Activated gamma-delta T cell treated with anti-CD3 and anti-CD28 coated beads, Interleukin-2, amount 50 U/mL, for 16 hours (primary cell): ENCODE measurements at places on chromosomes 7 and 10.

- DNase-seq: no peak
Measured at GRCh38 chr10:9707216-9707615, 1310.5 kb upstream of the CELF2 start.

DNA sequence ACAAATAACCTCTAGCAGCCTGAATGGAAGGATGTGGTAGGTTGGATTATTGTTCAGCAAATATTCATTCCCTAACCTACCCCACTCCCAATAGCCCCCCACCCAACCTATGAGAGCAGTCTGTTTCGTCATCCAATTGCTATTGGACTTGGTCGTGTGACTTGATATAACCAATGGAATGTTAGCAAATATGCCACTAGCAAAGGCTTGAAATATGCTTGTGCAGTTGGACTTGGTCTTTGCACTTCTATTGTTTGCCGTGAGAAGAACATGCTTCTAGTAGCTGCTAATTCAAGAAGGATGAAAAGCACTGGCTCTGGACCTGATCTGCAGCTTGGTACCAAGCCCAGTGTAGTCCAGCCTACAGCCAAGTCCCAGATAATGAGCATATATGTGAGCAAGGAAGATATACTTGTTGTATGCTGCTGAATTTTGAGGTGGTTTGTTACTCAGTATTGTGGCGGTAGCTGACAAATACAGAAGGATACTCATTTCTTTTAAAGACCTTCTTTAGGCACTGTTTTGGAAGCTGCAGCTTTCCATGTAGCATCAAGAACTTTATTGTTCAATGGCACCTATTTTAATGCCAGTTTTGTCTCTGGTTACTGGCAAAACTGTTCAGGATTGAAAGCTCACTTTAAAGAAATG lies 180.4 kb downstream of the EXOC4 start:
- DNase-seq: no peak

- DNase-seq: peak; percentile 20
Measured at GRCh38 chr10:93080350-93081046, 6.8 kb downstream of the CYP26A1 start.

DNA sequence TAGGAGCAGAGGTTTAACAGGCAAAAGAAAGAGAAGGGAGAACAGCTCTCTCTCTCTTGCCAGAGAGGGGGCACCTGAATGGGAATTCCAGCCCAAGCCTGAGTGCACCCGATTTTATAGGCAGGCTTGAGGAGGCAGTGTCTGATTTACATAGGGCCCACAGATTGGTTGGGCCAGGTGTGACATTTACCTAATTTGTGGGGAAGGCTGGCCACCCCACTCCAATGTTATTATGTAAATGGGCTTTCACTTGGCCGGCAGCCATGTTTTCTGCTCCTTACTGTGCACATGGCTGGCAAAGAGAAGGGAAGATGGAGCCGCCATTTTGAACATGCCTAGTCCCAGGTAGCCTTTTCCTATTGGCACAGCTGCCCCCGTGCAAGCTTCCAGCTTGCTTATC lies 735.5 kb upstream of the AUTS2 start:
- DNase-seq: no peak

- no peak for DNase-seq
Measured at GRCh38 chr7:77426521-77427051, 10.4 kb upstream of the GSAP start.

DNA sequence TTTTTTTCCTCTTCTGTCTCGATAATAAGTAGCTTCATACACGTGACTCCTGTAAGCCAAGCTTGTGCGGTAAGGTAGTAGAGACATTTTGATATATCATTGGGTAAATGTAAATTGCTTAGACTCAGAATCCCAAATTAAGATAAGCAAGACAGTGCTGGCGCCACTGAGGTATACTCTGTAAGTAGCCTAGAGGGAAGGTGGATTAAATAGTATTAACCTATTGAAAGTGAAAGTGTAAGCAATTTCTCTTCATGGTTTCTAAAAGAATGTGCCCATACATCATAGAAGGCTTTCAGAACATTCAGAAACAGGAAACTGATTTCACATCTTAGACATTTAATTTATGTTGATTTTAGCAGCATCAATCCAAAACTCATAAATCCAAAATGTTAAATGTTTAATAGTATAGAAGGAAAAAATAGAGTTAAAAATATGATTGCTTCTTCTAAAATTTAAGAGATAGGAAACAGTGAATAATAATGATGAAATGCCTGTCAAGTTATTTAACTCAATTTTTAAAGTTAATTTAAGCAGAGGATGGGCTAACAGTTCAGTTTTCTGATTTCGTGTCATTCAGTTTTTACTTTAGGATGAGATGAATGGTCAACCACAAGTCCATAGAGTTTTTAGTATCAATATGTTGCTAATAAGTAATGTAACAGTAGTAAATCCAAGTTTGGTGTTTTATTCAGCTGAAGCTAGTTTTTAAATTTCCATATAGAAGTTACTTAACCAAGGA lies 36.8 kb downstream of the LRRC72 start:
- DNase-seq: no peak

- DNase-seq: no peak
Measured at GRCh38 chr7:130560972-130561371, 69.1 kb downstream of the MEST start.

DNA sequence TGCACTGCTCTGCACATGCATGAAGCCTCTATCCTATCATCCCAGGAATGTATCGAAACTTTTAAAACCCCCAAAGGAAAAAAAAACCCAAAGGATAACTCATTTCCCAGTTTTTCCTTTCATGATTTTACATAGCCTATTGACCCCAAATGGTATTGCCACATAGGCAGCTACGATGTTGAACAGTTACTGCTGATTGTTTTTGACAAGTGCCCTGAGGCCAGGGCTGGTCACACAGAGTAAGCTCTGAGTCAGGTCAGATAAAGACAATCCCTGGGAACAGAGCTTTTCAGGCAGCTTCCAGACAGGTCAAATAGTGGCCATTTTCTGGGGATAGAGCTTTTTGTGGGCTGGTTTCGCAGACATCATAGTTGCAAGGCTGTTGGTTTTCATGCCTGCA lies 52.1 kb downstream of the MYL10 start:
- no peak for DNase-seq
